Osteoblast (primary cell): ENCODE measurements at places on chromosomes 16 and 17. TPM values are rescaled to one million over a fixed set of nuclear protein-coding genes. Genes with fewer than 3 reads are reported as not detected.
A peak's percentile ranks its signal among the peaks of the same experiment; 100 is the strongest.

- peaks cover 10% of the 10 kb centered on the region for H3K4me1 ChIP-seq
- H3K27ac ChIP-seq: no peak overlapping the region
- peak; percentile 23 for DNase-seq
- peaks cover 54% of the 10 kb centered on the region for H3K36me3 ChIP-seq
- H3K27me3 ChIP-seq: no peaks in the 10 kb centered on the region
These were observed 17.0 kb downstream of the PITPNA start for GRCh38 chr17:1545618-1546017.

KCNH6 gene
- not detected in 2 replicates for total RNA-seq

- DNase-seq: no peak
- peaks cover 6% of the 10 kb centered on the region for H3K4me1 ChIP-seq
- H3K4me3 ChIP-seq: no peak overlapping the region
- H3K27ac ChIP-seq: no peak overlapping the region
- no peaks in the 10 kb centered on the region for H3K36me3 ChIP-seq
These were observed 4.5 kb downstream of the KRTAP3-1 start for GRCh38 chr17:41004397-41004796.

TBX6 gene
- 0.29 and 0.36 TPM in 2 replicates for total RNA-seq

CEP295NL gene
- 2.5 and 5.3 TPM in 2 replicates for total RNA-seq

DCUN1D3 gene
- total RNA-seq: 26.2 and 33.7 TPM in 2 replicates

GRCh38 chr16:30755955-30756780 is 5.7 kb downstream of the CFAP119 start:
- H3K36me3 ChIP-seq: peaks cover 34% of the 10 kb centered on the region
- DNase-seq: peak; percentile 52
- no peak overlapping the region for H3K4me3 ChIP-seq
- H3K4me1 ChIP-seq: peaks cover 7% of the 10 kb centered on the region

- no peak for DNase-seq
- no peaks in the 10 kb centered on the region for H3K27me3 ChIP-seq
- no peaks in the 10 kb centered on the region for H3K36me3 ChIP-seq
- no peak overlapping the region for H3K27ac ChIP-seq
- H3K4me3 ChIP-seq: no peak overlapping the region
- H3K4me1 ChIP-seq: no peaks in the 10 kb centered on the region
These were observed 69.9 kb downstream of the AKAP1 start for GRCh38 chr17:57154921-57155320.

DNA sequence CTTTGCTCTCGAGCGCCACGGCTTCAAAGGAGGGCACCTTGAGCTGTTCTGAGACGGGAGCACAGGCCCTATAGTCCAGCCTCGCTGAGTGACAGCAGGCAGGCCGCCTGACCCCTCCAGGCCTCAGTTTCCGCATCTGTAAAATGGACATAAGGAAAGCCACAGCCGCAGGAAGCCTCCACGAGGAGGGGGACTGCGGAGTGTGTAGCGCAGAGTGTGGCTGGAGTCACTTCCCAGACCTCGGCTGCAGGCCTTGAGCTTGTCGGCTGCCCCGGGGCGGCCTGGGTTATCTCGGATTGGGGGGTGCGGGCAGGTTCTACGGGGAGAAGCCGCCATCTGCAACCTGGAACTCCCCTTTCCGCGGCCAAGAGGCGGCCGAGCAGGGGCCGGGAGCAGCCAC is 40.8 kb downstream of the ZFPM1 start:
- H3K4me1 ChIP-seq: no peaks in the 10 kb centered on the region
- no peak overlapping the region for H3K4me3 ChIP-seq
- no peak overlapping the region for H3K27ac ChIP-seq
- H3K27me3 ChIP-seq: no peaks in the 10 kb centered on the region

GRCh38 chr17:44941712-44942331 is 5.8 kb downstream of the KIF18B start:
- H3K4me3 ChIP-seq: peak overlapping the region; percentile 68
- peak overlapping the region; percentile 66 for H3K27ac ChIP-seq
- peaks cover 6% of the 10 kb centered on the region for H3K36me3 ChIP-seq
- DNase-seq: peak; percentile 88

DNA sequence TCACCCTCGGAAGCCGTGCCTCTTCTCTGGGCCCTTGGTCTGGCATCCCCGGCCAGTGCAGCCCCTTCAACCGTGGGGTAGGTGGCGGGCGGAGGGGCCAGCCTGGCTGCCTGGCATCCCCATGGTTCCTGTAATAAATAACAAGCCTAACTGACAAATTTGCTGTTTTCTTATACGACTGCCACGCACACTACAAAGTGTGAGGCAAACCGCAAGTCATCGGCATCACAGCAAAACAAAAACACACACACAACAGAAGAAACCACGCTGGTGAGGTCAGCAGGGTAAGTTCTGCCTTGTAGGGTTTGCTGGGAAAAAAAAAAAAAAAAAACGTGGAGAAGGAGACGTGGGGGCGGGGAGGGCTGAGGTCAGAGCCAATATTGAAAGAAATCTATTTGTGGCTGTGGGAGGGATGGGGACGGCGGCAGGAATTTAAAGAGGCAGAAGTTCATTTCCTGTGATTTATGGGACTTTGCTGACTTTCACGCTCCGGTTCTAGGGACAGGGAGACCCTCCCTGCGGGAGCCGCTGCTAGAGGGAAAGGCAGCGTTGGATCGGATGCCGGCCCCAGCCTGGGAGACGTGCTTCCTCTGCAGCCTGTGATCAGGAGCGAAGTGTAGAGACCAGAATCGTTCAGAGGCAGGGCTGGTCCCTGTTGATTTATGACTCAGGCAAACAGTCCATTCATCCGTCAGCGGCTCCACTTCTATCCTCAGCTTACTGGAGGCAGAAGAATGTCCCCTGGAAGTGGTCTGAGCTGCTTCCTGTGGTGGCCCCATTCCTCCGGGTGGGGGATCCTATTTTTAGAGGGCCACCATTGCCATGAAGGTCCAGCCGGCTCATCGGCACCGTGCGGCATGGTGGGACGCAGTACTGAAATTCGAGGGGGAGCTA is 162.8 kb downstream of the FOXL1 start:
- peaks cover 5% of the 10 kb centered on the region for H3K4me1 ChIP-seq
- no peaks in the 10 kb centered on the region for H3K36me3 ChIP-seq
- DNase-seq: peak; percentile 96
- H3K4me3 ChIP-seq: peak overlapping the region; percentile 70
- H3K27ac ChIP-seq: peak overlapping the region; percentile 86

DNA sequence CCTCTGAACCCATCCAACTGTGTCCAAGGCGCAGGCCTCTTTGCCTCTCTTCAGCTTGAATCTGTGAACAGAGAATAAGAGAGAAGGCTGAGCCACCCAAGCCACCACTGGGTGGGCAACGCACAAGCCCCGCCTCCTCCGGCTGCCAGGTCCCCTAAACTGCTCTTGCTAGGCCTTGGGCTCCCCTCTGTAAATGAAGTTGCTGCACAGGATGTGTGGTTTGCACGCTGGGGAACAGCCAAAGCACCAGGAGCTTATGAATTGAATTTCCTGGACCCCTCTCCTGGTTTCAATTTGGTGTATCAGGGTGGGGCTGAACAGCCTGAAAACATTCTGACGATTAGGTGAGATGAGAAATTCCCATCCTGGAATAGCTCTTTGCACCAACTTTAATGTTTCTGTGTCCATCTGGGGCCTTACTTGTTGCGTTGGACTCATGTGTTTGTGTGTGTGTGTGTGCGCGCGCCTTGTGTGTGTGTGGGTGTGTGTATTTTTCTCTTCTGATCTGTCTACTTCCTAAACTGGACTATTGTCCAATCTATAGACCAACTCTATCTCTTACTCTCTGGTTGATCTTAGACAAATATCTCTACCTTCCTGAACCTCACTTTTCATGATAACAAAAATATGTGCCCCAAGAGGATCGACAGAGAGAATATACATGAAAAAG is 2.3 kb downstream of the CCL1 start:
- no peaks in the 10 kb centered on the region for H3K27me3 ChIP-seq
- H3K27ac ChIP-seq: no peak overlapping the region
- DNase-seq: no peak

SLC12A3 gene
- not detected in 2 replicates for total RNA-seq

GRCh38 chr16:3706253-3707012 is 10.9 kb downstream of the TRAP1 start:
- no peaks in the 10 kb centered on the region for H3K36me3 ChIP-seq
- H3K27ac ChIP-seq: no peak overlapping the region
- H3K4me1 ChIP-seq: no peaks in the 10 kb centered on the region

GRCh38 chr16:14650629-14651028 is 17.9 kb downstream of the BFAR start:
- H3K4me1 ChIP-seq: no peaks in the 10 kb centered on the region
- H3K27ac ChIP-seq: no peak overlapping the region
- H3K36me3 ChIP-seq: peaks cover 54% of the 10 kb centered on the region
- no peaks in the 10 kb centered on the region for H3K27me3 ChIP-seq
- no peak for DNase-seq
- H3K4me3 ChIP-seq: no peak overlapping the region

DNA sequence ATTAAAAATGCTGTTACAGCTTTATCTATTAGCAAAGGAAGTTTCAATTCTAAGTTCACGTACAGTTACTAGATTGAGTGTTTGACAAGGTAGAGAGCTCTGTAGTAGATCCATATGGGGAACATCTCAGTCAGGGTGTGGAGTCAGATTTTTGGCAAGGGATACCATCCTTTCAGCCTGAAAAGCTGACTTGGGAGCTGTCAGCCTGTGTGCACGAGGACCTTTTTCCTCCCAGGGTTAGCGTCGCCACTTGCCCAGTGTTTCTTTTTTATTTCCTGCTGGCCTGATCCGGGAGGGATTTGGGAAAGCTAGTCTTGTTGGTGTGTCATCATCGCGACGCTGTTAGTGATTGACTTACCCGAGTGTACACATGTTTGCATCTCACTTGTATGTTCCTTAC is 29.5 kb downstream of the WWOX start:
- no peaks in the 10 kb centered on the region for H3K36me3 ChIP-seq
- peaks cover 6% of the 10 kb centered on the region for H3K27me3 ChIP-seq
- no peak overlapping the region for H3K4me3 ChIP-seq
- no peak for DNase-seq
- no peak overlapping the region for H3K27ac ChIP-seq

DNA sequence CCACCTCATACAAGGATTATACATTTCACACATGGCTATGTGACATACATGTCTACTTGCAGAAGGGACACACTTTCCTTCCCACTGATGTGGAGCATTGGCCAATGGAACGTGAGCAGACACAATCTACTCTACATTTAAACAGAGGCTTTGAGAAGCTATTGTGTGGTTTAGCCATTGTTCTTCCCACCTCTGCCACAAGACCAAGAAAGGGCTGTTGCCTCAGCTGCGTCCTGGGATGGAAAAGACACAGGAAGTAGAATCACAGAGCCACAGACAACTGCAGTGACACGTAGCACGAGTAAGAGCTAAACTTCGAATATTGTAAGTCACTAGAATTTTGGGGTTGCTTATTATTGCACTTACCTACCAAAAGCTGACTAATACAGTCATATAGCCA is 33.3 kb downstream of the PRKCB start:
- H3K36me3 ChIP-seq: no peaks in the 10 kb centered on the region
- no peak for DNase-seq
- H3K27me3 ChIP-seq: no peaks in the 10 kb centered on the region

SEZ6L2 gene
- 1.5 and 2.9 TPM in 2 replicates for total RNA-seq

PIK3R6 gene
- total RNA-seq: not detected in 2 replicates

RTN4RL1 gene
- 1.1 and 1.5 TPM in 2 replicates for total RNA-seq

- no peaks in the 10 kb centered on the region for H3K4me1 ChIP-seq
- no peaks in the 10 kb centered on the region for H3K36me3 ChIP-seq
- no peaks in the 10 kb centered on the region for H3K27me3 ChIP-seq
These were observed 354.9 kb upstream of the ASIC2 start for GRCh38 chr17:33647956-33648355.

DNA sequence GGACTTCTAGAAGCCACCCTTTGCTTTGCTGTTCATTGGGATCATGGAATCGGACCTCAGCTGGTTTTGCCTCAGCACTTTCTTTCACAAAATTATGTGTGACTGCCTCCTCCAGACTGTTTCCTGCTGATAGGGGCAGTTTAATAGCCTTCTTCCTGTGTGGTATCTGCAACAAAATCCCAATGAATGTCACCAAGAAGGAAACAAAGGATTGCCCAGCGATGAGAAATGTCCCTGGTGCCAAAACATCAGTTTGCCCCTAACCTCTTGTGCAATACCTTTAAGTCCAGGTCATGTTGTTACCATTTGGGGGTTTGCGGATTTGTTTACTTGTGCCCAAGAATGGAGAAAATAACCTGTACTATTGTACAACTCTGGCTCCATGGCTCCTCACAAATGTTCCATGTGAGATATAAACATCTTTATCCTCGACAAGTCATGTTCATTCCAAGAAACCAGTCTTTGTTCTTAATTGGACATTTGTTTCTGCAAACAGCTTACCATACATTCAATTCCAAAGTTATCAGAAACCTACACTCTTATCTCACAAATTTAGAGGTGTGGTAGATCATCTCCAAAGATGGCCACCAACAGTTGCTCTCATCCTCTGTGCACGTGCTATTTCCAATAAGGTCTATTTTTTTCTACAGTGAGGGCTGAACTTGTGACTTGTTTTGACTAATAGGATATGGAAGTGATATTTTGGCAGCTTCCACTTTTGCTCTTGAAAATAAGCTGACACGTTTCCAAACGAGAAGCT is 14.8 kb downstream of the TAC4 start:
- H3K4me3 ChIP-seq: no peak overlapping the region
- H3K36me3 ChIP-seq: peaks cover 24% of the 10 kb centered on the region
- peaks cover 57% of the 10 kb centered on the region for H3K4me1 ChIP-seq
- H3K27ac ChIP-seq: no peak overlapping the region
- H3K27me3 ChIP-seq: no peaks in the 10 kb centered on the region

- no peak overlapping the region for H3K4me3 ChIP-seq
- H3K4me1 ChIP-seq: peaks cover 37% of the 10 kb centered on the region
- DNase-seq: no peak
- H3K27me3 ChIP-seq: no peaks in the 10 kb centered on the region
- peaks cover 12% of the 10 kb centered on the region for H3K36me3 ChIP-seq
These were observed 278.3 kb downstream of the SEC14L1 start for GRCh38 chr17:77419095-77419494.

RNF222 gene
- total RNA-seq: not detected in 2 replicates

DNA sequence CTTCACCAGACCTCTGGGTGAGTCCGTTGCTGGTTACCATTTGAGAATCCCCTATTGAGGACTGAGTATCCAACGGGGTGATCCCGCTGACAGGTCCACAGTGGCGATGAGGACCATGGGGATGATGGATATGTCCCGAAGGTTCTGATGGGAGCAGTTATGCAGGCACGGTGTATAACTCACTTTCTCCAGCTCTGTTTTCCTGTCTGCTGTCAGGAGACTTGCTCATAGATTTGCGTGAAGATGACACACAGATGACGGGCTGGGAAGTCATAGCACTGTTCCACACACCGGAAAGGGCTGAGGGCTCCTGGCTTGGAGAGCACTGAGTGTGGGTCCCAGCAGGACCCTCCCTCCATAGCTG is 22.2 kb upstream of the ADCY7 start:
- H3K27me3 ChIP-seq: no peaks in the 10 kb centered on the region
- no peak overlapping the region for H3K27ac ChIP-seq
- H3K4me3 ChIP-seq: no peak overlapping the region
- peaks cover 3% of the 10 kb centered on the region for H3K36me3 ChIP-seq
- DNase-seq: peak; percentile 92
- H3K4me1 ChIP-seq: peaks cover 18% of the 10 kb centered on the region
